ENCODE measurements at places on chromosomes 6 and 20.

- no peak for DNase-seq
Measured at GRCh38 chr20:12687476-12687875, 321.3 kb upstream of the SPTLC3 start.

GRCh38 chr6:105588123-105588710, 185.3 kb upstream of the PREP start:
- no peak for DNase-seq

DNA sequence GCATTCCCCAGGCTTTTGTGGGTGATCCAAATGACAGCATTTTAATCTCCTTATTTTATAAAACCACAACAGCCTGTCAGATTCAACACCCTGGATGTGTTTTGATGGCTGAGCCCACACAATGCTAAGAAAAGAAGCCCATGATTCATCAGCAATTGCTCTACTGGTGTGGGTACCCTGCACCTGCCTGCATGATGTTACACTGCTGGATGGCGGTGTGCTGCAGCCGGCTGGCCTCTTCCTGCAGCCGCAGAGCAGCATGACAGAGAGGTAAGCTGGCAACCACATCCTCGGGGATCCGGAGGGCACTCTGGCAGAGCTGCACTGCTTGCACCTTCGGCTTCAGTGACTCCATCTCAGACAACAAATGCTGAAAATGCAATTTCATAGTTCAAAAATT, 327.5 kb downstream of the SYNE1 start:
- no peak for DNase-seq

GRCh38 chr6:25089442-25089841, 153.7 kb upstream of the RIPOR2 start:
- DNase-seq, result no peak

DNA sequence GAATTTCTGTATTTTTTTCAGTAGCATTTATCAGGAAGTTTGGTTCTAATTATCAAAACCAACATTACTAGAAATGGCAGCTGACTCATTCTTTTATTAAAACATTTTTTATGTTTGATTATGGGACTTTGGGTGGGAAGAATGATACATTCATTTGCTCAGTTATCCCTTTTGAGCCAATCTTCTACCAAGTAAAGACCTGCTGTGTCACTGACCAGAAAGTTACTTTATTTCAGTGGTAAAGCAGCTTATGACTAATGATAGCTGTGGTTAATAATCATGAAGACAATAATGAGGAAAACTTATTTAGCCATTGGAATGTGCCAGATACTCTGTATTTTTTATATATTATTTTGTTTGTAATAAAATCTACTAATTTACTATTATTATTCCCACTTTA, 142.3 kb downstream of the FARS2 start:
- no peak for DNase-seq

DNA sequence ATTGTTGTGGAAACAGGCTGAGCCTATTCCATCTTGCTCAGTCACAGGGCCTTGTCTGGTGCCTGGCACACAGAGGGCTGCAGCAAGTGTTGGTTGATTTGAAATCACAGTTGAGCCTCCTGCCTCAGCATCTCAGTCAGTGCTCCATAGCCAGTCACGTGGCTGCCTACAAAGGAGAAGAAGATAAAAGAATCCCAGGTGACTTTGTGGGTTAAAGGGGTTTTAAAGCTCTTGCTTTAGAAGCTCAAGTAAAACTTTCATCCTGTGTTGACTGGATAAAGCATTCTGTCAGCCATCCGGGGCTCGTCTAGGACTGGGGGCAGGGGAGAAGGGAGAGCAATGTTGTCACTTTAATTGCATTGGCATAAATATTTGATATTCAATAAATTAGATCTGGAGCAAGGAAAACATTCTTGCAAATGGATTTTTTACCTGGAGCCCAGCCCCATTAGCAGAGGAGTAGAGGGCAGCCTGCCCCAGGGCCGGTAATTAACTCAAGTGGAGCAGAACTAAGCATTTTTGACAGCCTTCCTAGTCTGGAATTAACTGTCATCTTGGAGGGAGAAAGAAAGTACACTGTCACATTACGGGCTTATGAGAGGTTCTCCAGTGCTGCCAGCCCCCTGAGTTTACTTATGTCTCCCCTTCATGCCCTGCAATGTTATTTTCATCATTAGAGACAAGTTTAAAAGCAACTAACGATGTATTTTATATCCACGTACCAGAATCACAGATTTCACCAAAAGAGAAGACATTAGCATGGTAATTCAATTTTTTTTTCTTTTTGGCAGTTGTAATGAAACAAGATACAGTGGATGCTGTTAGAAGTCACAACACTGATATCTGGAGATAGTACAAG, 71.7 kb upstream of the GTSF1L start:
- no peak for DNase-seq

- no peak for DNase-seq
Measured at GRCh38 chr6:114063956-114064355, 93.0 kb upstream of the HDAC2 start.

DNA sequence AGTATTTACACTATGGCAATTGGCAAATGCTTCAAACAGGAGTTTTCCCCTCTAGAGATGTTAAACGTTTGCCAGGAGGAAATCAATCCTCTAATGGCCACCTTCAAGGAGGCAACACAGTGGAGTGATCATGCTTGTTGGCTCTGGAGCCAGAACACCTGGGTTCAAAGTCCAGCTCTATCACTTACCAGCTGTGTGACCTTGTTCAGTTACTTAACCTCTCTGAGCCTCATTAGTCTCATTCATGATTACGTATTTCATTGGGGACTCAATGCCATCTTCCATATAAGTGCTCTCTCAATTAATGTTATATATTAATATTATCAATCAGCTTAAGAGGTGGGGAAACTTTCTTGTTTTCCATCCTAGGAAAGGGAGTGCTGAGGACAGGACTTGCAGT, 26.1 kb downstream of the SLC52A3 start:
- no peak for DNase-seq

- DNase-seq, result no peak
Measured at GRCh38 chr6:9062596-9062995, 627.3 kb upstream of the SLC35B3 start.

- DNase-seq, result no peak
Measured at GRCh38 chr20:36305602-36306551, at the start of gene DLGAP4. TSS of gene DLGAP4 (plus strand) at chr20:36306339. CDS start at chr20:36431718, 125,379 bp downstream.

DNA sequence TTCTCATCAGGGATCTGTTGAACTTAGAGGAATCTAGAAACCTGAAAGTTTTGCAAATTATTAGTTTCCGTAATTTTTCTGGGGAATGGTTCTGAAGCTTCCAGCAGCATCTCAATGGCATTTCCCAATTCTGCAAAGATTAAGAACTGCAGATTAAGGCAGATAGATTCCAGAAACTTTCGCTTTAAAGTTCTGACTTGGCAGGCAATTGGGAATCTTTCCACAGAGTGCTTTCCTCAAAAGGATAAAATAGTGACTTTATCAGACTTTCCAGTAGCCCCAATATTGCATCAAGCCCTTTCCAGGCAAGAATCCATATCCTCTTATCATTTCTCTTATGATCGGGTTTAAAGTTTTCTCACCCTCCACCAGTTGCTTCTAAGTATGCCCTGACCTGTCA, 261.1 kb downstream of the FNDC1 start:
- no peak for DNase-seq

- DNase-seq, result no peak
Measured at GRCh38 chr6:116545651-116546050, at the start of gene TRAPPC3L. TSS of gene TRAPPC3L (minus strand) at chr6:116545684. CDS start at chr6:116545514, 170 bp downstream.

GRCh38 chr6:91994787-91995186, 1407.9 kb upstream of the MAP3K7 start:
- no peak for DNase-seq

GRCh38 chr20:46367967-46368901, 38.2 kb downstream of the ELMO2 start:
- no peak for DNase-seq

GRCh38 chr6:113182370-113183141, 674.6 kb upstream of the MARCKS start:
- peak; percentile 48 for DNase-seq

- DNase-seq, result no peak
Measured at GRCh38 chr6:36145495-36145894, 15.2 kb downstream of the MAPK13 start.

DNA sequence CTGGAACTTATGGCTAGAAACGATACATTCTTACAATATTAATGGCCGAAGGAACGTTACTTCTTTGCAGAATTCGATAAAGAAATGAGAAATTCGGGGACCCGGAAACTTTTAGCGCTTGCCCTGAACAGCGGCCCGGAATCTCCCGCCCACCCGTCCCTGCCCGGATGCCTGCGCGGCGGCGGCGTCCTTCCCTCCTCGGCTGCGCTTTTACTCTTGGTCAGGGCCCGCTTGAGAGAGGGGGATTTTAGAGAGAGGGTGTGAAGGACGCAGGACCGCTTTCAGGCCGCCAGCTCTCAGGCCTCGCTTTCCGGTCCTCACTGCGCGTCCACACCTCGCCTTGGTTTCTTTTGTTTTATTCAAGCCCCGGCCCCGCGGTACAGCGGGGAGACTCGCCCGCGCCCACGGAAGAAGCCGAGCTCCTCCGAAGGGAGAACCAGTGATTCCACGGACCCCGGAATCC, 243.7 kb downstream of the ARID1B start:
- DNase-seq, result peak; percentile 80

DNA sequence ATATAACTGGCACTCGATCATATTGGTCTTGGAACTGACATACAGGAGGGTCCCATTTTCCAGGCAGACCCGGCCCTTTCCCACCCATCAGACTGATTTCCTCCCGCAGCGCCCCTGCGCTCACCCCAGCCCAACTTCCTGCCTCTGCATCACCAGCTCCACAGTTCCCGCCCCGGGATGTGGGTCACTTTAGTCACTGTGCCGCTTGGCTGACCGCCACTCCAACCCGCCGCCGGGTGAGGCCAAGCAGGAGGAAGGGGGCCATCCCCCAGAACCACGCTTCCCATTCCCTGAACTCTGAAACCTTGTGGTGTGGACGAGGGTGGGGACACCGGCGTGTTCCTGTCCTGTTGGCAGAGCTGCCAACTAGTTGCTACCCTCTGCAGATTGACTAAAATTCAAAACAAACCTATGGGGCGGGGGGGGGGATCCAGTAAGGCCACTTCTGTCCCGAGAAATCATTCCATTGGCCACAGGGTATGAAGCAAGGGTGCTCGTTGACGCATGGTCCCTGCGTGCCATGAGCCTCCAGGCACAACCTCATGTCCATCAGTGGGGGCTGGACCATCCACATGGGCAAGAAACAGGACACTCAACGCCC, 12.3 kb downstream of the TGM2 start:
- no peak for DNase-seq

DNA sequence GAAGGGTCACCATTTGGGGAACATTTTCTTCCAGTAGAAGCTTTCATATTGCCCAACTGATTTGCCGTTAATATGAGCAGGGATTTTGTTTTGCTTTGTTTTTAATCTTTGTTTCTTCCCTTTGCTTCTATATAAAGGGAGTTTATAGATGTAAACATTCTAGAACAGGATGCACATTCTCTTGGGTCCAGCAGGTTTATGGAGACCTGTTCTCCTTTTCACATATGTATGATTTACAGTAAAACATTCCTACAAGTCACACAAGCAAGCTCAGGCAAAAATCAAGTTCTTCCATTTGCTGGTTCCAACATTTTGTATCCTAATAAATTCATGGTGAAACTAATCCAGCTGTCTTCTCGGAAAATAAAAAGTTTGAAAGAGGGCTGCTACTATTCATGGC, 1082.4 kb upstream of the FLRT3 start:
- DNase-seq, result no peak

DNA sequence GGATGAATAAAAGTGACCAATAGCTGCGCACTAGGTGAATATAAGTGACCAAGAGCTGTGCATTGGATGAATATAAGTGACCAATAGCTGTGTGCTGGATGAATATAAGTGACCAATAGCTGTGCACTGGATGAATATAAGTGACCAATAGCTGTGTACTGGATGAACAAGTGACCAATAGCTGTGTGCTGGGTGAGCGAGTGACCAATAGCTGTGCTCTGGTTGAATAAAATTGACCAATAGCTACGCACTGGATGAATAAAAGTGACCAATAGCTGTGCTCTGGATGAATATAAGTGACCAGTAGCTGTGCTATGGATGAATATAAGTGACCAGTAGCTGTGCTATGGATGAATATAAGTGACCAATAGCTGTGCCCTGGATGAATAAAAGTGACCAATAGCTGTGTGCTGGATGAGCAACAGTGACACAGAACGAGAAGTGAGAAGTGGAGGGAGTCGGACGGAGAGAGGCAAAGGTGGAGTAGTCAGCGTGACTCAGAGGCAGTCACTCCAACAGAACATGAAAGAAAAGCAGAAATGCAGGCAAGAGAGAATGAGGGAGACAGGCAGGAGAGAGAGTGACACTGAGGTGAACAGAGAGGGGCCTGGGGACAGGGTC, 38.5 kb downstream of the RBM38 start:
- no peak for DNase-seq

DNA sequence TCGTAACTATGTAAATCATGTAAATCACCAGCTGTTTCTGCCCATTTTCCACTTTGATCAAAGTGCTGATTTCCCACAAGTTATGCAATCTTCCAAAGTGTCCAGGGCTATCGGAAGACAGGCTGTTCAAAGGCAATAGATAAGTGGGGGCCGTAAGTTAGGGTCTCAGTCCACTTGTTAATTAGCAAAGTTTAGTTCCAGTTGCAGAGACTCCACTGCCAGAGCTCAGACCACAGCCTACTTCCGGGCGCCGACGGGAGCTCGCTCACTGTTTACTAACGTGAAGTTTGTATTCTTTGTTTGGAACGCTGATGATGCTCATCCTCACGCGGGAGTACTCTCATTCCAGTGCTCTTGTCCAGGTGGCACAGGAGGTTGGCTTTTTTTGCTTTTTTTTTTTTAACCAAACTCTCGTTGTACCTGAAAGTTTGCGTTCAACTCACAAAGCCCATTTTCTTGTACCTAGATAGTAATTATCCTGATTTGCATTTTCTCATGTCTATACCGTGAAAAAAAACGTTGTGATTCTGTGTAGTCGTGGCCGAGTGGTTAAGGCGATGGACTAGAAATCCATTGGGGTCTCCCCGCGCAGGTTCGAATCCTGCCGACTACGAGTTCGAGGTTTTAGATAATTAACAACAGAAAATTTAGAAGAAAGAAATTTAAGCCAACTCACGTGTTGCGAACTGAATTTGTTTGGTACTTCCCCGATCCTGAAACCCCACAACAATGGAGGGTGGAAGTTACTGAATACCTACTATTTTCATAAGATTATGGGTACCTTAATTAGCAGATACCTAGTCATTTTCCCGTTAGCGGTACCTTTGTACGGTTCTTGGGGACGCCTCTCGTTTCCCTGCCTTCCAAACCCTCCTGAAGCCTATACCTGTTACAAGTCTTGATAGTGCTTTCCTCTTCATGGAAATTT, 29.9 kb upstream of the ZNF184 start:
- DNase-seq, result no peak

Data from muscle of arm (tissue), 14 donors.